ENCODE measurements at places on chromosomes 11 and 22.

GRCh38 chr22:49368221-49368975 is 459.3 kb downstream of the BRD1 start:
- DNase-seq: no peak

- no peak for DNase-seq
These were observed 628 bp upstream of the GGA1 start for GRCh38 chr22:37607935-37608476.

DNA sequence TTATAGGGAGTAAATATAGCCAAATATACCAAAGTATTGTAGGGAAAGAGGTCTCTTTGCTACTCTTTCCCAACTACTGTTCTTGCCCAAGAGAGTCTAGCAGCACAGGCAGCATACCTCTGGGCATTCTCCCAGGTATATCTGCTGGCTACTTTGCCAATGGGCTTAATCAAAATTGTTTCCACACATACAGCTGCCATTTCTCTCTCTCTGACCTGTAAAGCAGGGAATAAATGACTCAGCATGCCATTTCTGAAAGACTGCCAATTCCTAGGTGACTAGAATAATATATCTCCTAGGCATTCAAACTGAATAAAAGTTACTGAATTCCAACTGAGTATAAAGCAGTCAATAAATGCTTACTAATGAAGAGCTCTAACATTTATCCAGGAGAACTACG is 44.6 kb downstream of the RDX start:
- no peak for DNase-seq

DNA sequence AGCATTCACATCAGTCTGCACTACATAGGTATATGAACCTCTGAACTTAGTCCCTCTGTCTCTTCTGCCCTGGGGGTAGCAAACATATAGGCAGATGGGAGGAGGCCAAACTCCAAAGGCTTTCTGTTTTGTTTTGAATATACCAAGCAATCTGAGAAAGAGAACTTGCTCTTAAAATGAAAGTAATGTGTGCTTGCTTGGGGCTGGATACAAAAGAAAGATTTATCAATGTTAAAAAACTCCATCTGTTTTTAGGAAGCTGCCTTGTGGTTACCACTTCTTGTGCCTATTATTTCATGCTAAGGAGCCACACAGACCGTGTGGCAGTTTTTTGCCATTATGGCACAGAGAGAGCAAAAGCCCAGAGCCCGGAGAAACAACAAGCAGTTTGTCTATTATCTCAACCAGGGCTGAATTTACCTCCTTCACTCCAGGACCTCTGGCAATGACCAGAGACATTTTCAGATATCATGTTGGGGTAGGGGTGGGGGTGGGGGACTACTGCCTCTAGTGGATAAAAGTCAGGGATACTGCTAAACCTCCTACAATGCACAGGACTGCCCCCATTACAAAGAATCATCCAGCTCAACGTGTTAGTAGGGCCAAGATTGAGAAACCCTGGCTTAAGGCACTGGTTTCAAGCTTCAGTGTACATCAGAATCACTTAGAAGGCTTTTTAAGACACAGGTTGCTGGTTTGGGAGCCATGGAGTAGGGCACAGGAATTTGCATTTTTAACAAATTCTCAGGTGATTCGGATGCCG is 124.2 kb downstream of the APIP start:
- no peak for DNase-seq

GRCh38 chr22:36267058-36267457 is 14.1 kb downstream of the APOL1 start:
- no peak for DNase-seq

DNA sequence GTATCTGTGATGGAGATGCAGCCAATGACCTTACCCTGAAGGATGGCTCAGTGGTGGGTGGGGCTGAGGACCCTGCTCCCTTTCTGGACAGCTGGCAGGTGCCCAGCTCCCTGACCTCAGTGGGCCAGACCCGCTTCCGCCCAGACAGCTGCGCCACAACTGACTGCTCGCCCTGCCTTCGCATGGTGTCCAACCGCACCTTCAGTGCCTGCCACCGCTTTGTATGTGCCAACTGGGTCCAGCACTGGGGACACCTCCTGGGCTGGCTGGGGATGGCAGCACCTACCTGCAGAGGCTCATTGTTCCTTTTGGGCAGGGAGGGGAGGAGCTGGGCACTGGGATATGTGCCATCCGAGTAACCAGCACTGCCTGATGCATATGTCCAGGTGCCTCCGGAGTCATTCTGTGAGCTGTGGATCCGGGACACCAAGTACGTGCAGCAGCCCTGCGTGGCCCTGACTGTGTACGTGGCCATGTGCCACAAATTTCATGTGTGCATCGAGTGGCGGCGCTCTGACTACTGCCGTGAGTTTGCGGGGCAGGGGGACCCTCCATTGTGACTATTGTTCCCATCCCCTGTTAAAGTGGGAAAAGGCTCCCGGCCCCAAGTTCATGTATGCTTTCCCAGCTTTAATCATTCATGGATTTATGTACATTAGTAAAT is 84.8 kb downstream of the OTOG start:
- no peak for DNase-seq

DNA sequence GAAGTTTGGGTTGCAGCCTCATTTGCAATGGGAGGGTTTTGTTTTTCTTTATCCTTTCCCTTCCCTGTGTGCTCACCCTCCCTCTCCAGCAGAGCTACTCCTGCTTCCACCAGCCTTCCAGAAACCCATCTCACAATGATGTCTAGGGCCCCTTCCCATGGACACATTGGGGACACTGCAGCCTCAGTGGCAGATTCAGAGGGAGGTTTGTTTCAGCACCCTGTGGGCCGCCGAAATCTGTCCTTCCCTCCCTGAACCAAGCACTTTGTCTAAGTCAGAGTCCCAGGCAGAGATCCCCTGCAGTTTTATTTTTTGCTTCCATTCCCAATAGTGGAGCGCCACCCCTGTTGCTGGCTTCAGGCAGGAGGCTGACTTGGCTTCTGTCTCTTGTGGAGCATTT is 8.6 kb upstream of the SYNGR1 start:
- DNase-seq: no peak

GRCh38 chr11:17972987-17973386 is 39.9 kb downstream of the SERGEF start:
- no peak for DNase-seq

Measured in NCI-H510A (cell line).